NCI-H526 (cell line): ENCODE measurements at places on chromosomes 11 and 22.

GRCh38 chr22:46708766-46709330 lies 29.2 kb downstream of the CERK start:
- no peak for DNase-seq

DNA sequence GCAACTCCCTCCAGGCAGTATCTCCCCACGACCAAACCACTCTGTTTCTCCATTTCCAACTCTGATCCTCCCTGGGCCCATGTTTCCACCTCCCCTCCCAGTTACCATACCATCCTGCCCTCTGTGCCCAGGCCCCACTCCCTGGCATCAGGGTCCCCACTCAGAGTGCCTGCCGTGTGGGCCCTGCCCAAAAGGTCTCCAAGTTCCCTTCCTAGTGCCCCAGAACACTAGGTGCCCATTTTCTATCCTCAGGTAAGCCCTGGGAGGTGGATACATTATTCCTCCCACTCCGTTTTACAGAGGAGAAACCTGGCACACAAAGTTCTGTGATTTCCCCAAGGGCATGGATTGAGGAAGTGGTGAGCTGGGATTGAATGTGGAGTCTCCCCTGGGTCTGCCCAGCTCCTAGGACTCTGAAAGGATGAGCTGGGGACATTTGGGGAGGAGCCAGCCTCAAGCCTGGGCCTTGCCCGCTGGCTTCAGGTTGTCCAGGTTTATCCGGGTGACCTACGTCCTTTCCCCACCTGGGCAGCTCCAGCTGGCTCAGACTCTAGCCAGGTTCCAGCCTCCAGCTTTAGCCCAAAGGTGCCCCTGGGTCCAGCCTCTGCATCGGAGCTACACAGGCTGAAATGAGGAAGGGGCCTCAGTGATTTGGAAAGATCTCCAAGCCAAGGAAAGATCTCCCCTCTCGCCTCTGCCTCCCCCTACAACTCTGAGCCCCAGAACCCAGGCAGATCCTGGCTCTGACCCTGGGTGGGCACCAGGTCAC lies 2.2 kb upstream of the GSTT4 start:
- no peak for DNase-seq

DNA sequence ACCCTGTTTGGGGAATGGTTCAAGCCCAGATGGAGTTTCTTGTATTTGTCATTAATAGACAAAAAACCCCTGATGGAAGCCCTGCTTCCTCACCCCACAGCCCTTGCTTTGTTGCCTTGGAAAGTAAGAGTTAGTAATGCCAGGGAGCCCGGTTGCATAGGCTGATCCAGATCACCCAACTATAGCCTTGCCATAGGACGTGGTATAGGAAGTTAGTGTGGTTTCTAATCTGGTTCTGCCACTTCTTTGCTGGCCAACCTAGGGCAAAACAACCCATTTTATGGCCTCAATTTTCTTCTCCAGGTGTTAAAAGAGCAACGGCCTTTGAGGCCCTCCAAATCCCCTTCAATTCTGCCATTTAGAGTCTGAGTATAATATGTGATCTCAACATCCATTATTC lies 97.9 kb downstream of the STIM1 start:
- DNase-seq, result no peak

GRCh38 chr11:116130122-116130521 lies 625.9 kb upstream of the CADM1 start:
- no peak for DNase-seq

DNA sequence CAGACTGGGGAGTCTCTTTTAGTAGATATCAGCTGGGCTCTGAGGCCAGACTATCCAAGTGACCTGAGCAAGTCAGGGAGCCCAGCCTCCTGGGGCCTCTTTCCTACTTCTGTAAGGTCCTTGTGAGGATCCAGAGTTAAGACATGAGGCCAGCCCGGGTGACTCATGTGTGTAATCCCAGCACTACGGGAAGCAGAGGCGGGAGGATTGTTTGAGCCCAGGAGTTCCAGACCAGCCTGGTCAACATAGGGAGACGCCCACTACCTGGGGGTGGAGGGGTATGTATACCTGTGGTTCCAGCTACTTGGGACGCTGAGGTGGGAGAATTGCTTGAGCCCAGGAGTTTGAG lies 36.9 kb upstream of the POLA2 start:
- DNase-seq, result no peak

DNA sequence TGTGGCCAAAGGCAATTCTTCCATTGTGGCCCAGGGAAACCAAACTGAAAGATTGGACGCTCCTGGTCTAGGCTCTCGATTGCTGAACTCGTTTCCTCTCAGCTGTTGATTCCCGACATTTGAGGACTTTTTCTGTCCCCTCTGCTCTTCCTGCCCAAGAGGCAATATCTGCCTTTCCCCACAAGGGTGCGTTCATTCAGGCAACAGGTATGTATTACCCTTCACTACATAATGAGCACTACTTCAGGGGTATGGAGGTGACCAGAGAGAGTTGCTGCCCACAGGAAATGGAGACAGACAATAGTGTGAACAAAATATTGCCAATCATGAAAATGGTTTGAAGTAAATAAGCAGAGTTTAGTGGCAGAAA lies 8.2 kb downstream of the PTH start:
- no peak for DNase-seq

DNA sequence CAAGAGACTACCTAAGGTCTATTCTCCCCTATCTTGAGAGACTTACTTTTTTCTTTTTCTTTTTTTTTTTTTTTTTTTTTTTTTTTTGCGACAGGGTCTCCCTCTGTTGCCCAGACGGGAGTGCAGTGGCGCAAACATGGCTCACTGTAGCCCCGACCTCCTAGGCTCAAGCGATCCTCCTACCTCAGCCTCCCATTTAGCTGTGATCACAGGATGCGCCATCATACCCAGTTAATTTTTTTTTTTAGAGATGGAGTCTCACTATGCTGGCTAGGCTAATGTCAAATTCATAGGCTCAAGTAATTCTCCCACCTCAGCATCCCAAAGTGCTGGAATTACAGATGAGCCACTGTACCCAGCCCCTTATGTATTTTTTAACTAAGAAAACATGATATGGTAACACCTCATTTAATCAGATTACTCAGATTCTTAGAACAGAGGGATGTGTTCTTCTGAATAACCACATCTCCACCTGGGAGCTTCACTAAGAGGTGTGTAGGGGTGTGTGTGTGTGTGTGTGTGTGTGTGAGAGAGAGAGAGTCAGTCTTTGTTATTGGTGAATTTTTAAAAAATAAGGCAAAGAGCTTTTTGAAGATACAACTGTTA lies 102.9 kb downstream of the USP35 start:
- DNase-seq, result no peak

GRCh38 chr11:47377571-47378009 lies 757 bp downstream of the SPI1 start:
- DNase-seq, result no peak

- no peak for DNase-seq
These were observed 305.0 kb downstream of the BUD13 start for GRCh38 chr11:116467823-116468222.

DNA sequence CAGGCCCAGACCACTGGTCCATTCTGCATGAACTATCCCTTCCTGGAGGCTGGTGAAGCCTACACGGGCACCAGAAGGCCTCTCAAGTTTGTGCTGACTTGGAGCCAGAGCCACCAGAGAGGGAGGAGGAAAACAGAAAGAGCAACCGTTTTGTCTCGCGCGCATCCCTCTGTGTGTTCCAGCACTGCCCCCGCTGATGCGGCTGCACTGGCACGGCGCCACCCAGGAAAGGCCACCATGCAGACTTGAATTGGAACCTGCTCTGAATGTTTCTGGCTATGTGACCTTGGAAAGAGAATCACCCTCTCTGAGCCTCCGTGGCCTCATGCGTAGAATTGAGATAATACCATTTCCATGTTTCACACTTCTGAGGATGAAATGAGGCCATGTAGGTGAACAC lies 7.4 kb upstream of the ACRV1 start:
- no peak for DNase-seq

DNA sequence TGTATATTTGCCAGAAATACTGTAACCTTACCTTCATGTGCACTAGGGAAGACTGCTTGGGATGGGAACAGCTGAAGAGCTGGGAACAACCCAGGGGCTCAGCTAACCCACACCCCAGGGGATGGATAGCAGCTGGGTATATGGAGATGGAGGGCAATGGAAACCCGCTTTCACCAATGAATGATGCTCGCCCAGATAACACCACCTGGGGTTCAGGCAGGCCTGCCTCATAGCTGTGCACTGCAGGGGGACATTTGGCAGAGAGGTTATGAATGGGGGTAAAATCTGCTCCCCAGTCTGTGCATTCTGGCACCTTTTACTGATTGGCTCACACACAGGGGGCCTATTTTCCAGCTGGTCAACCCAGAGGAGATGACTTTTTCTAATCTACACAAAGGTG lies 170.7 kb downstream of the CHST1 start:
- DNase-seq, result no peak

DNA sequence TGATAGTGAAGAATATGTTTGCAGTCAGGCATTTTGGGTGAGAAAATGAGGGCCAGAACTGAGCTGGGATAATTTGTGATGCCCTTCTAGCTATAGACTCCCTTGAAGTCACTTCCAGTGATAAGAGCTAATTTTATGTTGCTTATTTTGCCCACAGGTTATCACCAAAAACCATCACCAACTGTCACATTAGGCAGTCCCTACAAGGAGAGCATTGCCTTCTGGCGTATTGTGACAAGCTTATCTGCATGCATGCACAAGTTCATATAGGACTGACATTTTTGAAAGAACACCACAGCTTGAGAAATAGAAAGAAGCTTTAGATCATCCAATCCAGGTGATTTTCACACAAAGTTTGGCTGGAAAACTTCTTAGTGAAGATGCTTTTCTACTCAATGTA lies 735.3 kb upstream of the RAG2 start:
- no peak for DNase-seq

DNA sequence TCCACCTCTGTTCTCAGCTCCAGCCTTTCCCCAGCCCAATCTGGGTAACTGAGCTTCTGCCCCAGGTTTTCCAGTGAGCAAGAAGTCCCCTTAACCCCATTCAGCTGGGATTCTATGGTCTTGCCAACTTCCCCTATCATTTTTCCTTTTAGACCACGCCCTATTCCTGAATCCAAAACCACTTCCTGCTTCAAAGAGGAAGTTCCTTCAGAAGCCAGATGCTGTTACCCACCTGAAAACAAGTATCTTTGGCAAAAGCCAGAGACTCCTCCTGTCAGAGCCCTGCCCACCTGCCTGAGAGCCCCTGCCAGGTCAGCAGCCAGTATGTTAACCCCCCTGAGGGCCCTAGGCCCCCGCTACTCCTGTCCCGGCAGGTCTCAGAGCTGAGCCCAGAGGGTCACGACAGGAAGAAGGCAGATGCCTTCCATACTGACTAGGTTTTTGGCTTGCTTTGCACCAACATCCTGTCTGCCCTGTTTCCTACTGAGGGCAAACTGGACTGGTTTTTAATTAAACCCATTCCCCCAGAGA lies 20.3 kb upstream of the MICAL2 start:
- no peak for DNase-seq
